Hippocampal formation (tissue), 2 donors: ENCODE measurements at places on chromosomes 3 and 15.

GRCh38 chr3:4776980-4777581 is 202.2 kb upstream of the BHLHE40 start:
- no peak for DNase-seq

DNA sequence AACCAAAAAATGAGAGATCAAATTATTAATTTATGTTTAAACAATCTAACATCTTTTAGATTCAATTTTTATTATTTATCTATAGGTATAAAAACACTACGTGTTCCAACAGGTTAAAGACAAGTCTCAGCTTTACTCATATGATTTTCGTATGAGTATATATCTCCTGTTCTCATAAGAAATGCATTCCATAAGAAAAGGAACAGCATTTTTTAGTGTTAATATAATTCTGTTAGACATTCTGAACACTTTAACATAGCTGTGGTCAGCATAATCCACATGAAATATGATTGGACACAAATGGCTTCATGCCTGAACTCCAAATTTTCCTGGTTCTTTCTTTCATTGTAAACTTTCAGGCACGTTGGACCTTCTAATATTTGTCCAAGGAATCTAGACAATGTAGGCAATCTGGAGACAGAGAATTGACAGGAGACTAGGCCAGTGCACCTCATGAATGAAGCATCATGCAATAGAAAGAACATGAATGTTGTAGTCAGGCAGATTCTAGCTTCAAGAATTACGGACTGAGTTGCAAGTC is 1122.0 kb upstream of the ALCAM start:
- DNase-seq = no peak

DNA sequence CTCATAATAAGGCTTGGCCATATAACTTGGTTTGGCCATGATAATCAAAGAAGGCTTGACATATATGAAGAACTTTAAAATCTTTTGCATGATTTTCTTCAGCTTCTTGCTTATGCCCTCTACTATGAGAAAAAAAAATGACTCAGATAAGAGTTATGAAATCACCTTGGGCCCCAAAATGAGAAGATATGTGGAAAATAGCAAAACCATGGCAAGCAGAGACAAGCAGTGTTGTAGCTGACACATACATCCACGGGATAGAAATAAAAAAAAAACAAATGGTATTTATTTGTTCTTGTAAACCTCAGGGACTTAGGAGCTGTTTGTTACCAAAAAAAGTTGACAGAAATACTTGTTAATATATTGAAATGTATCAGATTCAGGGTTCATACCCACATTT is 614.8 kb upstream of the BCHE start:
- DNase-seq = no peak

DNA sequence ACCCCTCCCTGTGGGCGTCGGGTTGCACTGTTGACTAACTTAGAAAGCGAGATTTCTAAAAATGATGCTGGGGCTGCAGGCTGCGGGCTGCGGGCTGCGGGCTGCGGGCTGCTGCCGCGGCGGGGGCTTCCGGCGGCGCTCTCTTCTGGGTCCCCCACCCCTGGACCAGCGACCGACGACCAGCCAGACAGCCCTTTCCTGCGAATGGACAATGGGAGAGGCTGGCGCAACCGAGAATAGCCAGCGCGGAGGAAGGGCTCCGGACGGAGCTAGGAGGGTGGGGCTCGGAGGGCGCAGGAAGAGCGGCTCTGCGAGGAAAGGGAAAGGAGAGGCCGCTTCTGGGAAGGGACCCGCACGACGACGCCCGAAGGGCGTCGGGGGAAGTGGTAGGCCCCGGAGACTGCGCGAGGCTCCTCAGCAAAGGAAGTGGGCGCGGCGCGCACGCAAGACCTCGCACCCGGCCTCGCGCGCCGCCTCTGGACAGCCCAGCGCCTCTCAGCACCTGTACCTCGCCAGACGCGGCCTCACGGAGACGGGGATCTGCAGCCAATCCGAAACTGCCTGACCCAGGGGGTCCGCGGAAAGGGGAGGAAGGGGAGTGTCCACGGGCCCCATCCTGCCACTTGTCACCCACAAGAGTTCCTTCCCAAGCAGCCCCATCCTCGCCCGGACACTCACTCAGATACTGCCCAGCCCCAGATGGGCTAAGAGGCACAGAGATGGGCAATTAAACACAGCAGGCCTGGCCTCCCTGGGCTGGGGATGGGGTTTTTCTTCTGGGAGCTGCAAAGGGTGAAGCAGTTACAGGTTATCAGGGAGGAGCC is 70.7 kb downstream of the SLC12A8 start:
- peak; percentile 55 for DNase-seq

DNA sequence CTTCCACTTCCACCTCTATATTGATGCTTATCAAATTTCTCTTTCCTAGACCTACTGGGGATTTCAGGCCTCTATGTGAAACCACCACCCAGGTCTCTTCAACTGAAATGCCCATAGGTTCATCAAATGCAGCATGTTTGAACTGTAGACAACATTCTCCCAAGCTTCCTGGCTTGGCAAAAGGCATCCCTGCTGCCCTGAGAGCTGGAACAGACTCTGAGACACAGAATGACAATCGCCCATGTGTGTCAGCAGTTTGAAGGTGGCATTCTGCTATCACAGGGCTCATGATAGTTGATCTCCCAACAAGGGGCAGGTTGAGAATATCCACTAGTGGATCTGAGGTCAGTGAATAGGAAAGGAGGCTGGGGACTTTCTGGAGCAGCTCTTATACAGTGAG is 200.7 kb downstream of the RPLP1 start:
- DNase-seq = no peak

DNA sequence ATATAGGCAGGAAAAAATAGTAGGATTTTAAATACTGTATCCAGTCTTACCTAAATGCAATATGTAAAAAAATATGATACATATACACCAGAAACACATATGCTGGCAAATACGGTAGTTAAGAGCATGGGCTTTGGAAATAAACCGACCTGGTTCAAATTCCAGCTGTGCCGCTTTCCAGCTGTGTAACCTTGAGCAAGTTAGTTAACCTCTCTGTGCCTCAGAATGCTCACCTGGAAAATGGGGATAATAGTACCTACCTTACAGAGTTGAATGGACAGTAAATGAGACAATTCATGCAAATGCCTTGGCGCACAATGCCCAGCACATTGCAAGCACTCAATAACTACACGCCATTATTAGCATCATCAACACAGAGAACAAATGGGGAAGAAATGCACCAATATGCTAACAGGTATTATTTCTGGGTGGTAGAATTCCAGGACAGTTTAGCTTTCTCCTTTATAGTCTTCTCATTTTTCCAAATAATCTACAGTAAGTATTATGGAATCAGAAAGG is 50.6 kb downstream of the SUMF1 start:
- no peak for DNase-seq

DNA sequence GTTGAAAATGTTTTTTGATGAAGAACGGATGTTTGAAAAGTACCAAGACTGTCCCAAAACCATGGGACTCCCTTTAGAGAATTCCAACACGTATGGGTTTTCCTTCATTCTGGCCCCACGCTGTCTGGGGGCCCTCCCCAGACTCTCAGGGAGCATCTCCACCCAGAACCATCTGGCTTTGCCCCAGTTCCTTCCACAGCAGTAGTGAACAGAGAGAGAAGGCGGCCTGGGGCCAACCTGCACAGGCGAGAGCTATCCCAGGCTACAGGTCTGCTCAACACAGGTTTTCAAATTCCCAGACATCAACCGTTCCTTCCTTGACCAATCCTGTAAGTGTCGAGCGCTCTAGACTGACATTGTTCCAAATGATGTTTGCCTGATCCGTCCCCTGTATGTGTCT is 92.5 kb upstream of the SNRPA1 start:
- no peak for DNase-seq

GRCh38 chr3:90056281-90057032 is 949.0 kb downstream of the EPHA3 start:
- DNase-seq = no peak

GRCh38 chr3:125168711-125169393 is 43.7 kb downstream of the SLC12A8 start:
- no peak for DNase-seq

GRCh38 chr15:75694241-75695182 is 18.1 kb downstream of the CSPG4 start:
- DNase-seq = peak; percentile 35

GRCh38 chr15:31222773-31223341 is 103.8 kb upstream of the KLF13 start:
- no peak for DNase-seq

DNA sequence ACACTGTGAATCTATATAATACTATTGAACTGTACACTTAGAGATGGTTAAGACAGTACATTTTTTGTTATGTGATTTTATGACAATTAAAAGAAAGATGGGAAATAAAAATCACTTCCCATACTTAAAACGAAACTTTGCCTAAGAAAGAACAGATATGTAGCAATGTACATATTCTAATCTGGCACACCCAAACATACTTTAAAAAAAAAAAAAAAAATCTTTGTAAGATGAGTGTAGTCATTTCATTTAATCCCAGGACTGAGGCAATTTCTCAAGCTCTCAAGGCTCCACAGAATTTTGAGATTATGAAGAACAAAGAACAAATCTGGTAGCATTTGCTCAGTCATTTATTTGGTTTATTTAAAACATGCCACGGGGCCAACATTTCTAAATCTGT is 40.3 kb upstream of the FEZF2 start:
- DNase-seq = no peak

DNA sequence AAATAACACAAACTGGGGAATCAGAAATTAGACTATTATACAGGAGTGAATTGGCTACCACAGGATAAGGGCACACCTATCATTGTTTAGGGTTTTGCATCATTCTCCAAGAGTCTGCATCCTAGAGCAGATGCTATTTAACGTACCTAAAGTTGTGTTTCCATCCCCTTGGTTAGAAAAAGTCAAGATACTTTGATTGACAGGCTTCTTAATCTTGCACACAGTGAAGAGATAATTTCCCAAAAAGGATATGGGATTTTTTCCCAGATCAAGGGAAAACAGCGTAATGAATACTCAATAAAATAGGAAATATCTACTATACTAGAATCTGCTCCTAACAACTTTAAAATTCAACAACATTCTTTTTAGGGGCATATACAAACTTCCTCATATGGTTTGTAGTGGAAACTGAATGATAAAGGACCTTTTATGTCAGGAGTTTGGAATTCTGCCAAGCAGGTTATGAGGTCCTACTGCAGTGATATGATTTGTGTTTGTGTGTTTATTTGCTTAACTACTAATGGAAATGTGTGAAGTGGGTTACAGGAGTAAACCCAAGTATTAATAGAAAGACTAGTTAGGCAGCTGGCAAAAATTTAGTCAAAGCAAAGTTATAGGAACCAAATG is 124.1 kb upstream of the MME start:
- no peak for DNase-seq

GRCh38 chr3:118292841-118293240 is 741.8 kb downstream of the IGSF11 start:
- DNase-seq = no peak

DNA sequence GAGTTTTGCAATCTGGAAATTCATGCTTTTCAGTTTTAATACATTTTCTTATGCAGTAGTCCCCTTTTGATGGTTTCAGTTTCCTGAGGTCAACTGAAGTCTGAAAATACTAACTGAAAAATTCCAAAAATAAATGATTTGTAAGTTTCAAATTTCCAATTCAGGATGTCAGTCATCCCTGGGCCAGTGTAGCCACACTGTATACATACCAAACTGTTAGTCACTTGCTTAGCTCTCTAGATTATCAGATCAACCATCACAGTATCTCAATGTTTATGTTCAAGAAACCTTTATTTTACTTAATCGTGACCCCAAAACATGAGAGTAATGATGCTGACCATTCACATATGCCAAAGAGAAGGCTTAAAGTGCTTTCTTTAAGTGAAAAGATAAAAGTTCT is 715.5 kb downstream of the GBE1 start:
- DNase-seq = no peak

DNA sequence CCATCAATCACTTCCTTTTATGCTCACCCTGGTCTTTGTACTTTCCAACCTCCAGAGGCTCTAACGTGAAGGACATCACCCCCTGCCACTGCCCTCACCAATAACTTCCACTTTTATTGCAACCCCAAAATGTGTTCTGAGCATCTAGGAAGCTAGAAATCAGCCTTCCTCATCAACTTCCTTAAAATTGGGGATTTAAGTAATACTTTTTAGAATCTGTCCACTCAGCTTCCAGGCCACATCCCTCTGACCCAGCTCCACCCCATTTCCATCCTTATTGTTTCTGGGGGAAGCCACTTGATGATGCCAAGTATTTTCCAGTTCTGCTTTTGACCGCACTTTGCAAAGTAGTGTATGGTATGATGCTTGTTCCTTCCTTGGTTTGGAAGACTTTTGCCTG is 73.5 kb upstream of the XCR1 start:
- no peak for DNase-seq

GRCh38 chr15:32822739-32823138 is 104.9 kb downstream of the GREM1 start:
- no peak for DNase-seq

DNA sequence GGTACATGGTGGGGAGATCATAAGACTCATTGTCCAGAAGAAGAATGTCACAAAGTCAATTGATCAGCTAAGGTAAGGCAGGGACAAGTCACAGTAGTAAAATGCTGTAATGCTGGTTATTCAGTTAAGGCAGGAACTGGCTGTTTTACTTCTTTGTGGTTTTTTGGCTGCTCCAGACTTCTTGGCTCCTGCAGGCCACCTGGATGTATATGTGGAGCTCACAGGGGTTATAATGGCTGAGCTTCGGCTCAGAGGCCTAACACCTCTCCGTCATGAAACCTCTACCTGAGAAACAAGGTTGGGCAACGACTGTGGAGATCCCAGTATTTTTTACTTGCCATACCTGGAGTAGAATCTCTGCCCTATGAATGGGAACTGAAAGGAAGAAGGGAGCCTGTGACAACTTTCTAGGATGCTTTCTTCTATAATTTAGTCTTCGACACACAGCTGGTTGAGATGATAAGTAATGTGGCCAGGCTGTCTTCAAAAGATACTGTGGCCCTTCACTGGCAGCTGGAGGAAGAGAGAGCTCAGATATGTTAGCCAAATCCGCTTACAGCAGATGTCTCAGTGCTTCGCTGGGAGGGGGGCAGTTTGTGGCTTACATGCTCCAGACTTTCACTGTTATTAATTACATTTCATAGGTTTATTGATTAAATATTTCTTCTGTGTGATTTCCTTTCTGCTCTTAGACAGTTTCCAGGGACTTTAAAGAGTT is 887.8 kb downstream of the IGSF11 start:
- DNase-seq = no peak

GRCh38 chr15:98689431-98689861 is 41.1 kb downstream of the IGF1R start:
- no peak for DNase-seq

- no peak for DNase-seq
Observed at GRCh38 chr3:187951452-187952190, 202.3 kb upstream of the LPP start.

DNA sequence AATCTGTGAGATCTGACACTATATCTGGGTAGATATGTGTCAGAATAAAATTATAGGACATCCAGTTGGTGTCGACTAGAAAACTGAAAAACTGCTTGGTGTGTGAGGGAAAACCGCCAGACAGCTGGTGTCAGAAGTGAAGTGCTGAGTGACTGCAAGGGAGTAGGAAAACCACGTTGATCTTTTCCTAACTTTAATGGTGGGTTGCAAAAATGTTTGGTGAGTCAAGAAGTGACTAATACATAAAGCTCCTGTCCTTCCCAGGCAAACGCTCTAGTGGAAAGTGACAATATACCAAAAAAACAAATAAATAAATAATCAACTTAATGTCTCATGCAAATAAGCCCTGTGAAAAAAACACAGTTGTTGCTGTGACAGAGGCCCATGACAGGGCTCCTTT is 7.3 kb upstream of the CD96 start:
- DNase-seq = no peak
